AG04450 (cell line): ENCODE measurements at places on chromosomes 6 and 20.

- DNase-seq: no peak
Observed at GRCh38 chr6:92647630-92648029, 771.7 kb downstream of the EPHA7 start.

DNA sequence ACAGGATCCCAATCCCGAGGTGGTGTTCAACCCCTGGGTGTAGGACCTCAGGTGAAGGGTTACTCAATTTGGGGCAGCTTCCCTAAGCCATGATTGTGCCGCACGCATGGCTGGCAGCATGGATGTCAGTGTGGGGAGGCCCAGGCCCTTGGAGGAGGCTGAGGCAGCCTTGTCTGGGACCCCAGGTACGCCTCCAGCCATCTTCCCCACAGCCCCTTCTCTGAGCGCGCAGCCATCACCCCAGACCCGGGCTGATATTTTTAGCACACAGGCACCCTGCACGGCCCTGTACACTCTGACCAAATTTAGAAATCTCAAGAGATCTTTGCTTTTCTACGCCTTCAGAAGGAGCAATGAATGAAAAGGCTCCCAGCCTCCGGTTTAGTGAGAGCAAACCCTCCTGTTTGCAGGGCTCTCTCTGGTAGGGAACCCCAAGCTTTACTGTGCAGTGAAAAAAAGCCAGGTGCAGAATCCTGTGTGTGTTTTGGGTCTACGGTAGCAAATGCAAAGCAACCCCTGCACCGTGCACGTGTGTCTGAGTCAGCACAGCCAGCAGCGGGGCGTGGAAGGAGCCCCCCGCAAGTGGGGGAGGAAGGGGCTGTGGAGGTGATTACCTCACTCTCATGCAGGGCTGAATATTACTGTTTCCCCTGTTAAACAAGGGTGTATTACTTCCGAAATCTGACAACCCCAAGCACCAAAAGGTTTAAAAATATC, 44.3 kb downstream of the CTCFL start:
- DNase-seq: no peak

- DNase-seq: no peak
Observed at GRCh38 chr6:5025911-5026819, 22.3 kb upstream of the RPP40 start.

GRCh38 chr20:3890398-3890751, 1.2 kb downstream of the PANK2 start:
- DNase-seq: no peak

DNA sequence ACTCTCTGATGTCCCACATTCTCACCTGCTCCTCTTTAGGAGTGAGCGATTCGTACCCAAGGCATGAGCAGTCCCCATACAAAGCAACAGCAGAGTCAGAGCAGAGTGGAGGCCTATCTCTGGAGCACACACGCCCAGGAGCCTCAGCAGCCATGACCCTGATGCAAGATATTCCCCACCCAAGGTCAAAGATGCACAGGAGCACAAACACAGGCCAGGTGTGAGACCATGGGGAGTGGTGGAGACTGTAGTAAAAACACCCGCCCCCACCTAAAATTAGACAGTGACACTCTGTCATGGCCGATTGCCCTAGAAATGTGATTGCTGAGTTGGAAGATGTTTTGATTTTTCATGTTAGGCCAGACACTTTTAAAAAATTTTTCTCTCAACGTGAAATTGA, 21.4 kb downstream of the RRBP1 start:
- no peak for DNase-seq

GRCh38 chr20:62925420-62926228, 681 bp downstream of the DIDO1 start:
- DNase-seq: no peak

DNA sequence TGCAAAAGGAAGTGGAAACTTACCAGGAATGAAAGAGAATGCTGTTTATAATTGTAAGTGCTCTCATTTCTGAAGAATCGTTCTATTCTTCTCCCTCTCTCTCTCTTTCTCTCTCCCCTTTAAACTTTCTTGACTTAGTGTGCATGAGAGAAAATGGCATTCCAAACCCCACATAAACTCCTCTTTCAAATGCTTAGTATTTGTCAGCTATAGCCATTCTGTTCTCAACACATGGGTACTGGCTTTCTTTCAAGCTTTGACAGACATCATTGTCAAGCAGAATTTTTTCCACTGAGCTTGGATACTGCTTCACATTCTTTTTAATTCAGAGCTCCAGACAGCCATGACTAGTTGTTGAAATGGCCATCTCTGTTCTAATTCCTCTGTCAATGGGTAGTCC, 51.1 kb upstream of the PREP start:
- no peak for DNase-seq

DNA sequence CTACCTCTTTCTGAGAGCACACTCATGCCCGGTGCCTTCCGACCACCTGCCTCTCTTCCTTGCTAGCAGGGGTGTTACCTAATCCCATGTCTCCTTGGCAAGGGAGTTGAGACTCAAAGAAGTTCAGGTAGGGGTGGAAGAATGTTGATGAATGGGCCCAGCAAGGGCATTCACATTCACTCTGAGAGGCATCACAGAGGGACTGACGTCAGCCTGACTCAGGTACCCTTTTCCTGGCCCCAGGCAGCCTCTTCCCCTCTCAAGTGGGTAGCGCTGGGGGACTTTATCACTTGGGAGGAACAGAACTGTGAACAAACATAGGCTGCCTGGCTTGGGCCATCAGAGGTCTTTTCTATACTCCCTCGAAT, 35.3 kb downstream of the HM13 start:
- no peak for DNase-seq

DNA sequence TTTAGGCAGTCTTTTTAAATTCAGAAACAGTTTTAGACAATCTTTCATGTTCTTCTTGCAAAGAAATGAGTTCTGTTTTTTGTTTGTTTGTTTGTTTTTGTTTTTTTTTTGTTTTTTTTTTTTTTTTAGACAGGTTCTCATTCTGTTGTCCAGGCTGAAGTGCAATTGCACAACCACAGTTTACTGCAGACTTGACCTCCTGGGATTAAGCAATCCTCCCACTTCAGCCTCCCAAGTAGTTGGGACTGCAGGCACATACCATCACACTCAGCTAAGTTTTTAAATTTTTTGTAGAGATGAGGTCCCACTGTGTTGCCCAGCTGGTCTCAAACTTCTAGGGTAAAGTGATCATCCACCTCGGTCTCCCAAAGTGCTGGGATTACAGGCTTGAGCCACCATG, 96.2 kb downstream of the OTOR start:
- no peak for DNase-seq

DNA sequence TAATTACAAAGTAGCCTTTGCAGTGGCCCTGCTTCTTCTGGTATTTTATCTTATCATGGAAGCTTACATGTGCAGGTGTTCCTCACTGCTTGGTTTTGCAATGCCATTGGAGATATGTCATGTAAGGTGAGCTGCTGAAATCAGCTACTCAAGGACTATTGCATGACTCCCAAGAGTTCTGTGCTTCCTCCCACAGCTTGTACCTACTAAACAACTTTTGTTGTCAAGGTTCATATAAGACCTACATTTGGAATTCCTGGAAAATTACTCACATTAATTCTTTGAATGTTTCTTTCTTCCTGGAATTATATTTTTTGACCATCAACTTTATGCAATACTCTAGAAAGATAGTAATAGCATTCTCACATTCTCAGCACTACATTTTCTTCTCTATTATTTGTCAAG, 427.5 kb upstream of the HSF2 start:
- DNase-seq: peak; percentile 2

- DNase-seq: no peak
Observed at GRCh38 chr20:32455171-32455900, 97.2 kb downstream of the ASXL1 start.

DNA sequence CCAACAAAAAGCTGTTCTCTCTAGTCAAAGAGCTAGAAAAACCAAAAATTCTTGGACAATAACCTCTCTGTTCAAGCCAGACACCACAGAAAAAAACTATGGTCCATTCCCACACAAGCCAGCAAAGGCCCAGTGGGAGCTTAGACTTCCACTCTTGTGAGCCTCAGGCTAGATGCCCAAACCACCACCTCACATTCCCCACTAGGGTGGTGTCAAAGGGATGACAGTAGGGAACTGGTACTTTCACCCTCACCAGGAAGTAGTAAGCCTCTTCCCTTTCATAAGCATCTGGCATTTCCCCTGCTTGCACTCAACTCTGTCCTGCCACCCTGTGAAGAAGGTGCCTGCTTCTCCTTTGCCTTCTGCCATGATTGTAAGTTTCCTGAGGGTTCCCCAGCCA, 58.4 kb upstream of the RNF217 start:
- no peak for DNase-seq

GRCh38 chr20:20411836-20412235, 43.9 kb downstream of the INSM1 start:
- DNase-seq: no peak

GRCh38 chr6:31125162-31125561, 4.9 kb upstream of the CDSN start:
- DNase-seq: no peak

- no peak for DNase-seq
Observed at GRCh38 chr6:76275746-76276145, 203.3 kb upstream of the IMPG1 start.

DNA sequence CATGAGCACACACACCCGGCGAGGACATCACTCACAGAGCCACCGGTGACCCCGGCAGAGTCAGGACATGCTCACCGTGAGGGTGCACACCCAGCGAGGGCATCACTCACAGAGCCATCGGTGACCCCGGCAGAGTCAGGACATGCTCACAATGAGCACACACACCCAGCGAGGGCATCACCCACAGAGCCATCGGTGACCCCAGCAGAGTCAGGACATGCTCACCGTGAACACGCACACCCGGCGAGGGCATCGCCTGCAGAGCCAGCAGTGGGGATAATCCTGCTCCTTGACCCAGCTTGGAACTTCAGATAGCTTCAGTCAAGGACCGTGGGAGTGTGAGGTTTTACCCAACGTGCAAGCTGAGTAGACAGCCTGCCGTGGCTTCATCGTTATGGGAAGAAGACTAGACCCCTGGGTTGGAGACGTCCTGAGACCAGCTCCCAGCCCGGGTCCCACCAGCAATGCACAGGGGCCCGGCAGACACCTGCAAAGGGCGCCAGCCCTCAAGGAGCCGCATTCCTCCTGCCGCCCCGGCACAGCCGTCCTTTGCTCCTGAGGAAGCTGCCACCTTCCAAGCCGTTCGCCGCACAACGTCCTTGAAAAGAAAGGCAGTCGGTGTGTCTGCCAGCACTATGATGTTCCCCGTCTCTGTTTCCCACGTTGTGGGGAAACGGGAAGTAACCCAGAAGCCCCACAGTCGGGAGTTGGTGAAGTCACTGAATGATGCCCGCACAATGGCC, 192.3 kb downstream of the DLL1 start:
- DNase-seq: no peak

DNA sequence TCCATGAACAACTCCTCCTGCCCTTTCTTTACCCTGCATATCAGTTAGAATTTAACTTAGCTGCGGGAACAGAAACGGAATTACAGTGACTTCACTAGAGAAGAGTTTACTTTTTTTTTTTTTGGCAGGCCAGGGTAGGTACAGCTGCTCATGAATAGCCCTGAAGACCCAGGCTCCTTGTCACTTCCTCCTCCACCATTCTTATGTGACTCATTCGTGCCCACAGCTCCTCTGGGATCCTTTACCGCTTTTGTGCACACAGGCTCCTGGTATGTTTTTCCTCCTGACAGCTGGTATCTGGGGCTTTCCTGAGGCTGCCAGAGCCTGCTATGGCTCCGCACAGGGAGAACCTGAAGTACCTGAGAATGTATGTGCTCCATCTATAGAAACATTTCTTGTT, 3.9 kb upstream of the KCNS1 start:
- no peak for DNase-seq

DNA sequence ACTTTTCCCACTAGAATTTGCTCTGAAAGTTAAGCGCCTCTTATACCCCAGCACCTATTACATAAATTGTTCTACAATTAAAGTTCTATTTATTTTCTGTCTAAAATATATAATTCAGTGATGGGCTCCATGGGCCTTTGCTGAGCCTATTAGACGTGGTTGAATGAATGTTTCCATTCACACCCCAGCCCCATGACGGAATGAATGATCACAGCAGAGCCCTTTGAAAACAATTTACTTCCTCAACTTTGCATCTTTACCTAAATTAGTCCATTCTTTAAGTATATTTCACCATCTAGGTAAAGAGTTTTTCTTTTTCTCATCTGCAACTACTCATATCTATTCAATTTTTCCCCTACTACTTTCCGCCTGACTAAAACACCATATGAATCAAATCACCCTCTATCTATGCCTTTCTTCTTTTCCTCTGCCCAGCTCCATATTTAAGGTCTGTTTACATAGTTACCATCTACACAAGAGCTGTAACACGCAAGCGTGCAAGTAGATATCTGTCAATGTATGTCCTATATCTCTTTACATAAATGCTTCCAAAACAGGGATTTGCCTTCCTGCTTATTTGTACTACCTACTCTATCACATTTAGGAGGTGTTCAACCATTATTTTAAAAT, 69.7 kb downstream of the ECT2L start:
- no peak for DNase-seq

DNA sequence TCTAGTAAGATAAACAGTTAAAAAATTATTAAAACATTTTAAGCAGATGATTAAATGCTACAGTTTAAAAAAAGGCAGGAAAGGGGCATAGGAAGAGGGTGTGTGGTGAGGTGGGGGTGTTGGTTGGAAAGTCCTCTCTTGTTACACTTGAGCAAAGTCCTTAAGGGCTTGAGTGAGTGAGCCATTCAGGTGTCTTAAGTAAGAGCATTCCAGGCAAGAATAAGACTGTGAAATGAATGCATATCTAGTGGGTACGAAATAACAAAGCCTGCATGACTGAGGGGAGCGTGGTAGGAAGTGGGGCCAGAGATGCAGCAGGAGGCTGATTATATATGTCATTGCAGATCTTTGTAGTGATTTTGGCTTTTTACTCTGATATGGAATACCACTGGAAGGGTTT, 5.1 kb downstream of the CDKAL1 start:
- no peak for DNase-seq

- DNase-seq: no peak
Observed at GRCh38 chr20:8568075-8568474, 436.0 kb downstream of the PLCB1 start.

DNA sequence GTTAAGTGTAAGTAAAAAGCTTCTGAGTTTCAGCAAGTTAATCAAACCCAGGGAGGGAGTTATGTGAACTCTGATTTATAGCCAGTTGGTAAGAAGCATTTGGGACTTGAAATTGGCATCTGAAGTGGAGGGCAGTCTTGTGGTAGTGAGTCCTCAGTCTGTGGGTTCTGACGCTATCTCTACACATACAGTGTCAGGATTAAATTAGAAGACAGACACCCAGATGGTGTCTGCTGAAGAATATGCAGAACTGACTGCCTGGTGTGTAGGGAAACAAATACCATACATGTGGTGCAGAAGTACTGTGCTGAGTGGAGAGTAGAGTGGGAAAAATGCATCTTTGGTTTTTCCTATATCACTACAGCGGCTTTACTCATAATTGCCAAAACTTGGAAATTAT, 43.5 kb upstream of the PLN start:
- no peak for DNase-seq
